Stimulated activated CD4-positive, alpha-beta T cell treated with anti-CD3 and anti-CD28 coated beads, Interleukin-4, amount 100 ng/mL, for 1 hour (primary cell): ENCODE measurements at places on chromosomes 2 and 18.

- DNase-seq, result no peak
These were observed 172.7 kb upstream of the SMAD7 start for GRCh38 chr18:49123431-49123830.

DNA sequence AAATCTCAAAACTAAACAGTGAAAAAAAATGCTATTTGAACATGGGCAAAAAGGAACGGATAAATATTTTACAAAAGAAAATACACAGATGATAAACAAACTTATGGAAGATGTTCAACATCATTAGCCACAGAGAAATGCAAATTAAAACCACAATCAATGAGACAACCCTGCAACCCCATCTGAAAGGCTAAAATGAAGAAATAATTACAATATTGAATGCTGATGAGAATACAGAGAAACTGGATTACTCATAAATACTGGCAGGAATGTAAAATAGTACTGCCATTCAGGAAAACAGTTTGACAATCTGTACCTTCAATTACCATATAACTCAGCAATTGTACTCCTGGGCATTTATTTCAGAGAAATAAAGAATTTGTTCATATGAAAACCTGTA is 193.1 kb upstream of the UBE2E3 start:
- no peak for DNase-seq

DNA sequence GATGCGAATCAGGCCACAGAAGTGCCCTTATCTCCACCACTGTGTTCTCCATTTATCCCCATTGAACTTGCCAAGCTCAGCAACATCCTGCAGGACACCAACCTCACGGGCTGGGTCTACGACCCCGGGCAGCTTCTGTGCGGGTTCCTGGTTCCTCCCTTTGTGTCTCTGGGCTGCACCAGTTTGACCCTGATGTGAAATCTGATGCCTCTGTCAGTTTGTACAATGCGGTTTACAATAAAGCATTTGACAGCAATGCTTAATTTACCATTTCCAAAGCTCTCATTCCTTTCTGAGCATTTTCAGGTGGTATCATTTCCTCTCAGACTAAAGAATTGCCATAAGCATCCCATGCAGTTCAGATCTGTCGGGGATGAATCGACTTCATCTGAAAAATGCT is 3.3 kb upstream of the TMEM18 start:
- DNase-seq, result no peak

GRCh38 chr2:11417946-11418585 is 47.9 kb downstream of the E2F6 start:
- DNase-seq, result no peak

GRCh38 chr2:153214337-153214736 is 264.2 kb downstream of the RPRM start:
- no peak for DNase-seq

DNA sequence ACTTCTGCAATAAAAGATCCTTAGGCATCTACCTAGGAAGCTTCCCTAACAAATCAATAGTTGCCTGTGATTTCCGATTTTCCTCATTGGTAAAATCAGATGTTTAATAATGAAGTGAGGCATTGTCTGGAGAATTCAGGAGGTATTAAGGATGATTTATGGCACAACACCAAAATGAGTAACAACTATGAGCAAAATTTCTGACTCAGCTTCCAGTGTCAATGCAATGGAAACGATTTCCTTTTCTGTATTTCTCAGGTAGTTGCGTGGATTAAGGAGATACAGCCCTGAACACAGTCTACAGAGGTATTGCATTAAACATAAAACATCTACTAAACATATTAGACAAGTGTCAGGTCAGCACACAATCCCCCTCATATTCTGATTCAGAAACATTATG is 99.5 kb downstream of the EPB41L3 start:
- no peak for DNase-seq

DNA sequence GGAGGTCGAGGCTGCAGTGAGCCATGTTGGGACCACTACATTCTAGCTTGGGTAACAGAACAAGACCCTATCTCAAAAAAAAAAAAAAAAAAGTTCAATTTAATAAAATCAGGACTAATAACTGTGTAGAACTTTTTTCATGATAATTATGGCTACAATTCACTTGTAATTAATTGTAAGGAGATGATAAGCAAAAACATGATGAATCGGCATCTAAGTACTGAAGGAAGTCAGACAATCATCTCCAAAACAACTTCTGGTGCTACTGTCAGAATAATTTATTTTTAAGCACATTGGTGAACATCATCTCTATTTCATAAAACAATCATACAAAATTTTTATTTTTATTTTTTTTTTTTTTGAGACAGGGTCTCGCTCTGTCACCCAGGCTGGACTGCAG is 9.7 kb upstream of the MTHFD2 start:
- DNase-seq, result no peak

- DNase-seq, result no peak
These were observed 95.1 kb downstream of the LRRTM1 start for GRCh38 chr2:80209458-80209857.

DNA sequence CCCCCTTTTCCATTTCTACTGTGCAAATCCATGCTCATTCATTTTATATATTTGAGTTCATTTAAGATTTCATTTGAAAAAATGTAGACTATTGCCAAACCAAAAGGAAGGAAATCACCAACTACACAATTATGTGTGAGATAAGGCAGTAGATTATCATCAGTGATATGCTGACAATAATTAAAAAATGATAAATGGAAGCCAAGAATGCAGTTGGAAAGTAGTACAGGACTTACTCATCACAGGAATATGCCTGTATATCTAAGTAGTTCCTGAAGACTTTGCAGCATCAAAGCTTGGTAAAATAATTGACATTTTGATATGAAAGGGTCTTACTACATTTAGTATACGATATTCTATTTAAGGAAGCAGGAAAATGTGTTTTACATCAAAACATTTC is 166.1 kb upstream of the OTX1 start:
- DNase-seq, result no peak

DNA sequence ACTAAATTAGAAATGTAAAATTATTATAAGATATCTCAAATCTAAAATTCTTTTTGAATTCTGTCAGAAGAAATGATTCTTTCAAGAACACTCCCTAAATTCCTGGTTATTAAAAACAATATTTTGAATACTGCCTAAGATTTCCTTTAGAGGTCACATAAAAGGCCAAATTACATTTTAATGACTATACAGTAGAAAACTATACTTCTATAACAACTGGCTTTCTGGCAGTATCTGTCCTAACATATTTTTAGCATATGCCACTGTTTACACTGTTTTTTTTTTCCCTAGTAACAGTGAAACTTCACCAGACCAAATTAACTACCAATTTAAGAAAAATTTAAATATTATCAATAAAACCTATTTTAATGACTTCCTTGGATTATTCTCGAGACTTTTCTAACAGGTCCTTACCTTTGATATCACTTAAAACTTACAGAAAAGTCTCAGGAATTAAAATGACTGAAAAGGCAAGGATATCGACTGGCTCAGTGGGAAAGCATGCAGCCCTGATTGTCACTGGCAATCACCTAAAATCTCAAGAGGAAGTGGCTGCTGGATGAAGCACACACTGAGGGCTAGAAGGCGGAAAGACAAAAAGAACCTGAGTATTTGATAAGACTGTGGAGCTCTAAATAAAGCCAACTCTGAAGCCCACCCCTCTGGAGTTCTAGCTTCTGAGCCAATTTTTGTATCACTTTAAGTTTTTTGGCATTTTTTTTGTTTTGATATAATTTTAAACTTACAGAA is 59.6 kb downstream of the SPIRE1 start:
- no peak for DNase-seq

GRCh38 chr18:68583685-68584084 is 131.2 kb downstream of the TMX3 start:
- no peak for DNase-seq

- no peak for DNase-seq
These were observed 11.0 kb upstream of the C2orf42 start for GRCh38 chr2:70201831-70202230.

DNA sequence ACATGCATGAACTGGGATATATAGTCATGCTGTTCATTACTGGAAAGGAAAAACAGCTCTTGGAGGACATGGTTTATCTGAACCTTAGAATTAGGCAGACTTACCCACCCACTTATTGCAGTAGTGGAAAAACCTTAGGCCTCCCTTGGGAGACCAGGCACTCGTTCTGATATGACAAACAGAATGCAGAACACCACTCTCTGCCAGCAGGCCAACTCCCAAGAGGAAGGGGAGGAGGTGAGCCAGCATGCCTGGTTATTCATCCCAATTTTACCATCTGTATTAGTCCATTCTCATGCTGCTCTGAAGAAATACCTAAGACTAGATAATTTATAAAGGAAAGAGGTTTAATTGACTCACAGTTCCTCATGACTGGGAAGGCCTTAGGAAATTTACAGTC is 17.5 kb downstream of the C18orf63 start:
- DNase-seq, result no peak

GRCh38 chr2:26309921-26310320 is 36.0 kb upstream of the SELENOI start:
- no peak for DNase-seq

DNA sequence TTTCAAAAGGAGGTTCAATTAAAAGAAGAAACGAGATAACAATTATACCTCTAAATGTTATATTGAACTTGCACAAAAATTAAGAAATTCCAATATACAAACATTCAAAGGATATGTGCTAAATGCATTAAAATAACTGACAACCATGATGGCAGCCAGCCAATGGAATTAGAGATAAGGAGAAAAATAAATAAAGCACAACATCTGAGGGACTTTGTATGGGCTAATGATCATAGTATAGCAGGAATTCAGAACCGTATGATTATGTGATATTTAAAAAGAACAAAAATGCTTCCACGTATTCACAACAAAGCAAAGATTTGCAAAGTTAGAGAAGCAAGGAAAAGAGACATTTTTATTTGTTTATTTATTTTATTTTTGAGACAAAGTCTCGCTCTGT is 1103.0 kb downstream of the CBLN2 start:
- DNase-seq, result no peak

DNA sequence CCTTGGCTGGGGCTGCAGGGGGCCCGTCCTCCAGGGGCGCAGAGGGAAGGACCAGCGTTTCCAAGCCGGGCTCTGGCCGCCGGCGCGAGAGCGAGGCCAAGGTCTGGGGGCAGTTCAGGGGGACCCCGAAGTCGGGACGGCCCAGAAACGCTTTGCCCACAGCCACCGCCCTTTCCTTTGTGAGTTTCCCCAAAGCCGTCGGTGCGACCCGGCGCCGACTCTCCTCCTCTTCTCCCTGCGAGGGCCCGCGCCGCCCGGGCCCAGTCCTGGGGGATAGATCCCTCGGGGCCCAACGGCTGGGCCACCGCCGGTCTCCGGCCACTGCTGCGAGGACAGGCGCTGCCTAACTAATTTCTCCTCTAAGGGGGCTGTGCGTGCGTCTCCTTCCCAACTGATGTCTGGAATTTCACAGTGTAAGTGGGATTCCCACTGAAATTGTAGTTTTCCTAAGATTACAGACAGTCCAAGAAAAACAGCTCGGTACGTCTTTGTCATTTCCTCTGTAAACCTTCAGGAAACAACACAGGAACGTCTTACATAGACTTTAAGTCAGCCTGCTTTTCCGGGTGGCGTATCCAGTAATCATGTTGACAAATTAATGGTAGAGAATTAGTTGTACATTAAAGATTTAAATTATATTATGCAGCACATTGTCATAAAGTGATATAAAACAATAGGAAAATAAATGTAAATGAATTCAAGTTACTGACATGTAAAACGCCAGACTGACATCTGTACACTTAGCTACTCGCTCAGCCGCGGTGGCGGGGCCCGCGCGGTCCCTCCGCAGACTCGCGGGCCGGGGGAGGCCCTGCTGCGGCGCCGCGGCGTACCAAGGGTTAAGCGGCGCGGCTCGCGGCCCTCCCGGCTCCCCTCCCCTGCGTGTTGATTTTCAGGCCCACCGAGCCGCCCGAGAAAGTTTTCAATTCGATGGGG is 139.4 kb upstream of the SIX3 start:
- DNase-seq, result no peak

DNA sequence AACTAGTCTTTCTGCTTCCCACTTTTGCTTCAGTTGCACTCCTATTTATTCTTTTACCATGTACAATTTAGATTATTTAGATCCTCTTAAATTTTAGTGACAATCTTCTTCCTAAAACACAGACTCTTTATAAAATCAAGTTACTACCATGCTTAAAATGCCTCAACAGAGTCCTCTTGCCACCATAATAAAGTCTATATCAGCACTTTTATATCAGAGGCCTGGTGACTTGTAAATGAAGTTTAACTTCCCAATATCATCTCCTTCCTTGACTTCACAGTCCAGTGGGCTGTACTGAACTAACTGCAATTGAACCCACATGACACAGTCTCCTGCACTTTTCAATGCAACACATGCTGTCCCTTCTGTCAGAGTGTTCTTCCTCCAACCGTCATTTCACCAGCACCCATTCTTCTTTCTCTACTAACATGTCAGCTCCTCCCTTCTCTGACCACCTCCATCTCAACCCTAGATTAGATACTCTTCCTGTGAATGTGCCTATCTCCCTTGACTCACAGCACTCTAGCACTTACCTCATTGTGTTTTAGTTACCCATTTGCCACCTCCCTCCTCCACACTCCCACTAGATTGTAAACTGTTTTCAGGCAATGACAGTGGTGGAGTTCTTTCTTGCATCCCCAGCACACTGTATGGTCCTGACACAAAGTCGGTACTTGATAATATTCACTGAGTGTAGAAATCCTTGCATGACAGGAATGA is 414.9 kb downstream of the SATB2 start:
- no peak for DNase-seq

DNA sequence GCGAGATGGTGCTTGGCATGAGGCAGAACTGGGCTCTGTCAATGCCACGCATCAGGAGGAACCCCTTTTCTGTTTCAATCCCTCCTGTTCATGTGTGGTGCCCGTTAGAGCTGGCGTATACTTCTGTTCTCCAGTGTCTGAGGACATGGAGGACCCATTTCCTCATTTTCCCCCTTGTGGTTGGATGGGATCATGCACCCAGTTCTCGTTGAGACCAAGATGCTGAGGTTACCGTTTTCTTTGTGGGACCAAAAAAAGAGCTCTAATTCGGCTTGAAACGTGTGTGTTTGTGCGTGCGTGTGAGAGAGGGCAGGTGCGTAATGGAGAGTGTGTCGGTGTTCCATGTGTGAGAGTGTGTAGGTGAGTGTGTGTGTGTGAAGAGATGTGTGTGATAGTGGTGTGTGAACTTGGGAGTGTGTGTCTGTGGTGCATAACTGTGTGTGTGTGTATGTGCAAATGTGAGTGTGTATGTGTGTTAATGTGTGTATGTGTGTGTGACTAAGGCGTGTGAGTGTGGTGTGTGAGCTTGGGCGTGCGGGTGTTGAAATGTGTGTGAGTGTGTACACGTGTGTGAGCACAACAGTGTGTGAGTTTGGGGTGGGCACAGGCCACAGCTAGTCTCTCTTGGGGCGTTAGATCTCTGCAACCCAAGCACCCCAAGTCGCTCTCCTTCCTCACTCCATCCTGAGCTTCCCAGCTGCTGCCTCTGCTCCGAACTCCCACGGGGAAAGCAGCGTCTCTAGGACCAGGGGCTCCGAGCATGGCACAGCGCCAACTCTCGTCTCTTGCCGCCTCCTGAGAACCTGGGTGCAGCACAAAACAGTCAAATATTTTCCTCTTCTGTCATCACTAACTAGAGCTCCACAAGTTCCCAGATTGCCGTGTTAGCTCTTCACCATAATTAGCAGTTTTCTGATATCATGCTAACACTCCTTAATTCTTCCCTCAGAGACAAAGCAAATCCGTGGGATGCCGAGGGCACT is 75.8 kb downstream of the LONRF2 start:
- DNase-seq, result no peak

GRCh38 chr2:85961754-85962153 is 73.0 kb upstream of the ST3GAL5 start:
- no peak for DNase-seq

GRCh38 chr2:161969159-161969558 is 104.9 kb downstream of the DPP4 start:
- DNase-seq, result no peak

- DNase-seq, result no peak
These were observed 111.8 kb upstream of the SLC35G4 start for GRCh38 chr18:11497585-11497984.

- no peak for DNase-seq
These were observed 24.3 kb downstream of the TMEM247 start for GRCh38 chr2:46503686-46504085.
